ENCODE measurements at places on chromosomes 13 and 19. TPM values are rescaled to one million over a fixed set of nuclear protein-coding genes. Genes with fewer than 3 reads are reported as not detected.

UBA52 gene
- polyA plus RNA-seq: 638 TPM

FCGBP gene
- polyA plus RNA-seq: 2.0 TPM

SCGB2B2 gene
- polyA plus RNA-seq: 1.5 TPM

- DNase-seq: no peak
- no peaks in the 10 kb centered on the region for H3K27me3 ChIP-seq
- no peak overlapping the region for H3K4me3 ChIP-seq
- no peak overlapping the region for H3K27ac ChIP-seq
- H3K4me1 ChIP-seq: peaks cover 57% of the 10 kb centered on the region
Measured at GRCh38 chr13:114108894-114109293, 23.5 kb downstream of the RASA3 start.

ZNF14 gene
- polyA plus RNA-seq: 9.9 TPM

COX7A1 gene
- polyA plus RNA-seq: 22.2 TPM

PAF1 gene
- polyA plus RNA-seq: 76.8 TPM
